ENCODE measurements at places on chromosomes 4 and X.

DNA sequence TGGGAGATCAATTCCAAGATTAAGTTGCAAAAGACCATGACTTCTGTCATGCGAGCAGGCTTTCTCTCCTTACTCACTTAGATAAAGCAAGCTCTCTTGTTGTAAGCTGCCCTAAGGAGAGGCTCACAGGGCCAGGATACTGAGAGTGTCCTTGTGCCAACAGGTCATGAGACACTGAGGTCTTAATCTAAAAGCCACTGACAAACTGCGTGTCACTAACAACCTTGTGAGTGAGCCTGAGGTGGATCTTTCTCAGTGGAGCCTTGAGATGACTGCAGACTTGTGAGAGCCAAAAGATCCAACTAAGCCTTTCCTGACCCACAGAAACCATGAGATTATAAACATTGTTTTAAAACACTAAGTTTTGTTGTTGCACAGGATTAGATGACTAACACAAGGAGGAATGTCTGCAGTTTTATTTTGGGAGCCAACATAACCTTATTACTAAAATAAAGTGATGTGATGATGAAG is 170.5 kb downstream of the SLC39A8 start:
- no peak for DNase-seq

DNA sequence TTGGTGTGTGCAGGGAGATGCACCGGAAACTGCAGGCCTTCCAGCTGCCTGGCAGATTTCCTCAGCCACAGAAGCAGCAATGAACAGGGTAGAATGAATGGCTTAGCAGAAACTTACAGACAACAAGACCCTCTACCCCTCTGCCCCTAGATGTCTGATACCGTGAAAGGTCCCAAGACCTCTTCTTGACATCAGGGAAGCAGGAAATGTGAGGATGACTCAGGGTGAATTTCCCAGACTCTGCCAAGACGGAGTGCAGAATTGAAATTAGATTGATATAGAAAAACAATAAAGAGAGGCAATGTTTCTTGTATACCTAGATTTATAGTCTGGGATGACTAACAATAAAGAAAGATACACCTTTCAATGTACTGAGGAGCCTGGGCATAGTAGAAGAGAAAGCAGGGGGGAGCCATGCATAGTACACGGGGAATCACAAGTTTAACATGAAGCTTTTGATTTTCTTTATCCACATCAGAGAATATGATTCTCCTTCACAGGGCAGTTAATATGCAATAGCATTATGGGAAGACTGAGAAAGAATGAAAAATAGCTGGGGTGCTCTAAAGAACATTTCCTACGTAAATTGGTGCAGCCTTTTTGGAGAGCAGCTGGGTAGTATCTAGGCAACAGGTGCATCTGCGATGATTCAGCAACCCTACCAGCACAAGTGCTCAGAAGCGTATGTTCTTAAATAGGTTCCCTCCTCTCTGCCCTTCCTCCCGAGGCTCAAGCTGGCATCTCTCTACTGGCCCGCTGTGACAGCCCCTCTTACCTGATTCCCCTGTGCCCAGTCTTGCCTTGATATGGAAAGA is 18.3 kb upstream of the CXCR3 start:
- DNase-seq, result no peak

DNA sequence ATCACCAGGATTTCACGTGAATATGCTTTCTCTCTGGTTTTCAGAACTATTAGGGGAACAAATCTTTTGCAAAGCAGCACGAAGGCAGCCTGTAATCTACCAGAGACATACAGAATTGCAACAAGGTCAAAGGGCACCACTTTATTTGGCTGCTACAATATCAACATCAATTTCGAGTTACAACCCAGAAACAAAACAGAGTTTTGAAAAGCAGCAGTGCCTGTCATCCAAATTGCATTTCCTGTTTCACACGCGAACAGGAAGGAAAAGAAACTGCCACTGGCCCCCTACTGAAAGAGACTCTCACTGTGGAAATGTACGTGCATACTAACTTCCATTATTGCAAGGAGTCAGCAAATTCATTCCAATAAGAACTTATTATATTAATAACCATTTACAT is 17.1 kb upstream of the C1QTNF7 start:
- no peak for DNase-seq

- DNase-seq, result no peak
Observed at GRCh38 chr4:140755774-140756318, 339 bp downstream of the TBC1D9 start.

GRCh38 chr4:30721185-30722091 is 1.3 kb downstream of the PCDH7 start:
- peak; percentile 41 for DNase-seq

GRCh38 chr4:28313729-28314713 is 1453.4 kb downstream of the STIM2 start:
- no peak for DNase-seq

GRCh38 chrX:2449135-2449886 is 51.5 kb downstream of the DHRSX start:
- no peak for DNase-seq

- no peak for DNase-seq
Observed at GRCh38 chr4:15746110-15746509, 32.0 kb upstream of the CD38 start.

- no peak for DNase-seq
Observed at GRCh38 chrX:5852941-5853340, 375.7 kb downstream of the NLGN4X start.

DNA sequence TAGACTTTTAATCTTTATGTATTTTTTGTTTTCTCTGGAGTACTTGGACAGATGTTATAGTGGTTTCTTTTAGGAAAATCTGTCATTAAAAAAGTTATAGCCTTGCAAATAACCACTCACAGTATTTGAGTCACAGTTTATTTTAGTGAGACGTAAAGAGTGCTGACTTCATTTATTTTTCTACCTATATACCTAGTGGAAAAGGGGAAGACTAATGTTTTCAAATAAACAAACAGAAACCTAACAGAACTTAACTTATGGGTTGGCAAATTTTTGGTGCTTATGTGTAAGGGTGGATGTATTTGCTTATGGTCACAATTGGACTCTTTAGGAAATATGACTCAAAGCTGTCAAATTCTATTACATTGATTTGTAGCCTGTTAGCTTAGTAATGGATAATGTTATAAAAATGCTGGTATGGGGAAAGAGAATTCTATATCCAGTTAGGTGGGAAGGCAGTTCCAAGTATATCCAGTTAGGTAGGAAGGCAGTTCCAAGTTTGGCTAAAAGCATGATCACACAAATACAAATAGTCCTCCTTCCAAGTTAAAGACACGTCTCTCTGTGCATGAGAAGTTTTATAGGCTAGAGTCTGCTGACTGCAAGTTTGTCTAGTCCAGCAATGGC is 61.9 kb downstream of the SLC9A6 start:
- no peak for DNase-seq

- no peak for DNase-seq
Observed at GRCh38 chr4:140243278-140243753, 89.3 kb upstream of the MAML3 start.

DNA sequence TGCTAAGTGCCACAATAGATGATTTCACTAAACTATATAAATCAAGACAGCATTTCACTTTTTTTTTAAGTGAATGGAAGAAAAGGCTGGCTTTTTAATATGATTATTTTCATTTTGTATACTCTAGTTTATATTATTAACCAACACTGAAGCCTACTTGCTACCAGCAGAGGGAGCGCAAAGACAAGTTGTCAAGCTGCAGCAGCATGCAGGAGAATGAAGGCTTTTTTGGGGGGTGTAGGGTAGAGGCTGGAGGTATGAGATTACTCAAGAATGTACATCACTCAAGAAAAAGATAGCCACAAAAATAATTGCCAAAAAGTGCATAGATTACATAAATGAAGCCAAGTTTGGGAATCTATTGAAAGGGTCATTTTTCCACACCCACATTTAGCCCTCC is 519.5 kb downstream of the FGF13 start:
- DNase-seq, result no peak

GRCh38 chr4:72076562-72076961 is 44.8 kb downstream of the NPFFR2 start:
- no peak for DNase-seq

DNA sequence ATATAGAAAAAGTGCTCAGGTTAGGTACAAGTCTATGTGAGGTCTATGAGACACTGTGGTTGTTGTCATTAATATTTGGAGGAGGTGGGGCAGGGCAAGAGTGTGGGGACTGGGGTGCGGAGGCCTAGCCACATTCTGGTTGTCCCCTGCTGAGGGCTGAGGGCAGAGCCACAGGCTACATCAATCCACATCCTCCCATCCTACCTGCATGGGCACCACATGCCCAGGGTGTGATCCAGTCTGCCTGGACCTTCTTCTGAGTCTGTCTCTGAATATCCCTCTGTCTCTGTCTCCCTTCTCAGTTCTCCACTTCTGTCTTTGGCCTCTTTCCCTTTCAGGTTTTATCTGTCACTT is 1.2 kb upstream of the GATA1 start:
- DNase-seq, result no peak

- no peak for DNase-seq
Observed at GRCh38 chr4:54384563-54384962, 155.5 kb downstream of the PDGFRA start.

DNA sequence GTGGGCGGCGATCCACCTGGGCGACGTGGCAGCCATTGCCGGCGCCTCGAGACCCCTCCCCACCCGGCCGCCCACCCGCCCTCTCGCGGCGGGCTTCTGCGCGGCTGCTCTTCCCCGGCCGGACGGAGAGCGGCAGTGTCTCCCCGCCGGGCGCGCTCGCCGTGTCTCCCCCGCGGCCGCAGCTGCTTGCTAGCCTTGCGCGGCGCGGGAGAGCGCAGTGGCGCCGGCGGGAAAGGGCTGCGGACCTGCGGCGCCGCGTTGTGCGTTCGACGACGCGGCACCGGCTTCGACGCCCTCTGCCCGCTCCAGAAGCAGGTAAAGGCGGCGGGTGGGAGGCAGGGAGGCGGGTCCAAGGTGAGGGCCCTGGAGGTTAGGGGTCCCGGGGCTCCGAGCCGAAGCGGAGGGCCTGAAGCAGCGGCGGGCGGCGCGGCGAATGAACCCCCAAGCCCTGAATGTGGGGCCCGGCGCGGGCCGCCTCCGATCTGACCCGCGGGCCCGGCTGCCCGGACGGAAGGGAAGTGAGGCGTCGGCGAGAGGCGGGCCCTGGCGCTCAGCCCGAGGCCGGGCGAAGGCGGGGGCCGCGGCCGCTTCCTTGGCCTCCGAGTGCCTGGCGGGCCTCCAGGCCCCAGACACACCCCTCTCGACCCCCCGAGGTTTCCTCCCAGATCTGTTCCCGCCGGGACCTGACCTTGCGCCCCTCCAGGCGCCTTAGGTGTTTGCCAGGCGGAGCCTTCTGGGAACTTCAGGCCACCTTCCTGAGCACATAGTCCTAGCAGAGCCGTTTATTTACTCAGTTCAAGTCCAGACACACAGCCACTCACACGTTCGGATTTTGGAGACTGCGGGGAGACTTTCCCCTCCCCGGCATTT is at the start of gene N4BP2:
Gene N4BP2 (plus strand): TSS at position 135 of the 870 bp plus-strand sequence. CDS start 40,491 bp downstream, outside the sequence.
- DNase-seq, result peak; percentile 41

DNA sequence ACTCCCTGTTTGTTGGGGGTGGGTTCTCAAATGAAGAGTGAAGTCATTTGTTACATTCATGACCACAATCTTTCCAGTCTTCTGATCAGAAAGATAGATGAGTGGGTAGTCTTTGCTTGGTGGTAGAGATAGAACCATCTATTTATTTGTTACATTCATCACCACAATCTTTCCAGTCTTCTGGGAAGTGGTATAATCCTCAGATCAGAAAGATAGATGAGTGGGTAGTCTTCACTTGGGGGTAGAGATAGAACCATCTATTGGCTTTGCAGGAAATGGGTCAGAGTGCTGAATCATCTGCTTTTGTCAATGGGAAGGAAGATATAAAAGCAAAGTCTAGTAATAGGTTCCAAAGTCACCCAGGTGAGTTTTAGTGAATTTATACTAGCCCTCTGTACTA is 64.2 kb upstream of the EPGN start:
- DNase-seq, result no peak

DNA sequence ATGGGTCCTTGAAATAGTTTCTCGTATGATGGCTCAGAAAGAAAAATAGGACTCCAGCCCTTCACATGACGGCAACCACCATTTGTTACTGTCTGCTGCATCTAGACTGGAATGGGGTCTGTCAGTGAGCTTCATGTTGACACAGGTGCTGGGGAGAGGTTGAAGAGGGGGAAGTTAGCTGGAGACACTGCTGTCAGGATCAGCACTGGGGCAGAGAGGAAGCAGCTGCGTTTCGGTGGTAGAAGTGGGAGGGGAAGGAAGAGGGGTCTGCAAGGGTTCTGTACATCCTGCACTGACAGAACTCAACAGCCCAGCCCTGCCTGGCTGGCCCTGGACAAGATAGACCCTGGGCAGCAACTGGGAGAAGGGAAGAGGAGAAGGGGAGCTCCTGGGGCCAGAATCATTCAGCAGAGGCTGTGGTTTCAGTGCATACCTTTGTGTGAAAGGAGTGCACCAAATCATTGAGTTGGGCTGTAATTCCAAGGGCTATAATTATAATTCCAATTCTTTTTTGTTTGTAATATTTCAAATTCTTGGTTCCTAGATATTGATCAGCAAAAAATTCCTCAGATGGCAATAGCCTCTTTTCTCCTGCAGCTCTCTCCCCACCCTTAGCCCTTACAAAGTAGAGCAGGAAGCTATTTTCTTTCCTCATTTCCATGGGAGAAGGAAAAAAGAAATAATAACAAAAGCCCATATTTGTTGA is 119.4 kb upstream of the C1GALT1C1 start:
- no peak for DNase-seq

DNA sequence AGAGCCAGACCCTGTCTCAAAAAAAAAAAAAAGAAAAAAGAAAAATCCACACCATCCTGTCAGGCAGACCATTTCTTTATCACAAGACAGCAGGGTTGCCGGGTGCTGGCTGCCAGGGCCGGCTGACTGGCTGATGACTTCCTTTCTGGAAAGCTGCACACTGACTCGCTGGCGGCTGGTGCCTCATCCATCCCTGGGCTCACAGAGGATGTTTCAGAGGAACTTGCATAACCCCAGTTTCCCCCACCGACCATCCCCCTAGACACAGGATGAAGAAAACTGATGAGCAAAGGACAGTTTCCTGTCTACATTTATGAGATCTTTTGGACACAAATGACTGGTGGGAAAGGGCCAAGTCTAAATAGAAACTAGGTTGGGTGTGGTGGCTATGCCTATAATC is 14.1 kb downstream of the HPSE start:
- DNase-seq, result no peak

DNA sequence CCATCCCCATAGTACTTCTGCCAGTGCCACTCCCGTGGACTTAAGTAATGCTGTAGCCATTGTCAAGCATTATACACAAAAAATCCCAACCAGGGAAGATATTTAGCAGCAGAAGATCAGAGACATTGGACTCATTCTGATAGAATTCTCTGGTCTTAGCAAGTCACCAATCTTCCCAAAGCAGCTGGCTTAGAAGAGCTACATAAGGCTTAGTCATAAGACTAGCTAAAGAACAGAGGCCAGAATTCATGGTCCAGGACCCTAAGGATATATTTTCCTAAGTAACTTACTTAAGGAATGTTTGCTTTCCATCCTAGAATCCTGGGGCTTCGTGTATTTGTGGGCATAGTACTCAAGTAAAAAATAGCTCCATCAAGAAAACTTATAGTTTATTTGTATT is 100.3 kb upstream of the SLIT2 start:
- DNase-seq, result no peak

- no peak for DNase-seq
Observed at GRCh38 chrX:91122151-91122694, 312.4 kb upstream of the PABPC5 start.
